Activated T-helper 1 cell treated with anti-CD3 and anti-CD28 coated beads, Interleukin-2, amount 50 U/mL, for 16 hours (primary cell): ENCODE measurements at places on chromosomes 4 and X.

- no peak for DNase-seq
Measured at GRCh38 chr4:42816189-42816879, 76.2 kb upstream of the GRXCR1 start.

GRCh38 chr4:111466811-111467604 is 678.2 kb upstream of the FAM241A start:
- DNase-seq, result no peak

GRCh38 chrX:13412208-13412600 is 92.4 kb upstream of the ATXN3L start:
- no peak for DNase-seq

GRCh38 chrX:153443476-153444332 is 2.2 kb downstream of the TREX2 start:
- no peak for DNase-seq

- DNase-seq, result no peak
Measured at GRCh38 chr4:99457270-99457669, 22.1 kb upstream of the ADH7 start.

DNA sequence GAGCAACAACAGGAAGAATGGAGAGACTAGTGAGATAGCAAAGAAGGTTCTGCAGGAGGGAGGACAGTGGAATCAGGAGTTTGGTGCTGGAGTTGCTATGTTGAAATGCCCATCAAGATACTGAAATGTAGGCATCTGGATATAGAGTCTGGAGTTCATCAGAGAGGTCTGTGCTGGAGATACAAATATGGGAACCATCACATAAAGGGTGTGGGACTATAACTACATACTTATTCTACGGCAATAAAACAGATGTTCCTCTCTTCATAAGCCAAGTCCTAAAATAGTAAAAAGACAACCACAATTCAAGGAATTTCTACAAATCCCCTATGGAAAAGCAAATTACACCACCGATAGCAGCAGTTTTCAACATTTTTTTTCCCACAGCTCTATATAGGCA is 1.6 kb downstream of the MED14 start:
- DNase-seq, result no peak

- no peak for DNase-seq
Measured at GRCh38 chr4:182427554-182427953, 184.4 kb downstream of the TENM3 start.

- DNase-seq, result no peak
Measured at GRCh38 chrX:46953597-46953996, 41.4 kb downstream of the JADE3 start.

DNA sequence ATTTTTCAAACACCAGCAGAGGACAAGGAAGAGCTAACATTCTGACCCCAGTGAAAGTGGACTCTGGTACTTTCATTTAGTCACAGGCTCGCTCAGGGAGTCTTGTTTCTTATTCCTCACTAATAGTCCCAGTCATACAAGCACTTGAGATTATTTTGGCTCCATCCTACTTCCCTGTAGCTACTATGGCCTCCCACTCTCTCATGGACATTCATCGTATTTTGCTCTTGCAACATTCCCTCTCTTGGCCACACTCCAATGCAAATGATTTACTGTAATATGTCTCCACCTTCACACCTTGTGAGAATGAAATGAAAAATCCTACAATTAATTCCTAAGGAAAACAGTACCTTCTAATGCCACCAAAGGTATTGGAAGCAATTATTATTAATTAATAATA is 21.3 kb downstream of the PLRG1 start:
- no peak for DNase-seq

GRCh38 chrX:77446908-77447652 is at the start of gene FGF16:
Gene FGF16 (plus strand): TSS chrX:77447389. CDS start chrX:77447675, 286 bp downstream.
- no peak for DNase-seq

DNA sequence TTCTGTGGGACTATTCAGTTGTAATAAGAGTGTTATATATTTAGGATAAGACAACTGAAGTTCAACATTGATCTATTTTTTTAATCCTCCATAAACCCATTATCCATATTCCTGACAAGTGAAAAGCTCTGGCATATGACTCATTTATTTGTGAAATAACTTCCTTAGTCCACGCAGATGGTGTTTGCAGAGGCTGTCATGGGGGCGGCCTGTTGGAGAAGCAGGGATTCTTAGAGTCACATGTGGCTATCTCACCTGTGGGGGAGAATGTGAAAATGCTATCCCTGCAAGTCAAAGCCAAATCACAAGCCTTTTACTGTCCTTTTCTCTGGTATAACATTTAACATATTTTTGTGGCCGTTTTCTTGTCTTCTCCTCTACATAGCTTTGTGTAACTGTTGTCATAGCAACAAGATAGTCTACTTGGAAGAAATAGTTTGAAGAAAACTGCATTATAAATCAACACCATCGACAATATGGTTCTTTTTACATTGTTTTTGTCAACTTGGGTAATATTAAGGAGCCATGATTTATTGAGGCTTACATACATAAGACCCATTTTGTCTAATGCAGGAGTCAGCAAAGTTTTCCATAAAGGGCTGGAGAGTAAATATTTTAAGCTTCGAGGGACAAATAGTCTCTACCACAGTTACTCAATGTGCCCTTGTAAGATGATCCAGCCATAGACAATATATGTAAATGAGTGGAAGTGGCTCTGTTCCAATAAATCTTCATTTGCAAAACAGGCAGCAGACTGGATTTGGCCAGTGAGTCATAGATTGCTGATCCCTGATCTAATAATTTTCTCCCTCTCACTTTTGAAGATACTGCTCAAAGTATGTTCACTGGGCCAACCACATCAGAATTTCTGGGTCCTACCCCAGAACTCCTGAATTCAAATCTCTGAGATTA is 395.0 kb downstream of the DTHD1 start:
- DNase-seq, result no peak

DNA sequence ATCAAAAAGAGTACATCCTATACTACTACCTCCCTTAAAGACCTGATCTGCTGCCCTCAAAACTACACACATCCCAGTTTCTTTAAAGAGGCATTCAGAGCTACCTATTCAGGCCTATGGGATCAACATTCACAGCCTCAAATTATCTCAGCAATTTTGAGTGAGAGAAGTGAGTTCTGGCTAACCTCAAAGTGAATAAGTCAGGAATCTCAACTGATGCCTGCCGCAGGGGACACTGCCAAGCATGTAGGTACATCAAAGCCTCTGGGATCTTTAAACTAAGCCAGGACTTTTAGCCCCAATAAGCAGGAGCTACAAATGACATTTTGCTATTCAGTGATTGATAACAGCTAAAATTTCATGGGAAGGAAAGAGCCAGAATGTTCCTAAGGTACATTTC is 11.6 kb downstream of the GRPR start:
- DNase-seq, result no peak

- DNase-seq, result no peak
Measured at GRCh38 chr4:69239557-69240168, 25.1 kb upstream of the UGT2B11 start.

GRCh38 chrX:49876750-49877149 is 2.5 kb upstream of the USP27X start:
- no peak for DNase-seq

GRCh38 chr4:44983083-44983482 is 256.7 kb upstream of the GNPDA2 start:
- no peak for DNase-seq

DNA sequence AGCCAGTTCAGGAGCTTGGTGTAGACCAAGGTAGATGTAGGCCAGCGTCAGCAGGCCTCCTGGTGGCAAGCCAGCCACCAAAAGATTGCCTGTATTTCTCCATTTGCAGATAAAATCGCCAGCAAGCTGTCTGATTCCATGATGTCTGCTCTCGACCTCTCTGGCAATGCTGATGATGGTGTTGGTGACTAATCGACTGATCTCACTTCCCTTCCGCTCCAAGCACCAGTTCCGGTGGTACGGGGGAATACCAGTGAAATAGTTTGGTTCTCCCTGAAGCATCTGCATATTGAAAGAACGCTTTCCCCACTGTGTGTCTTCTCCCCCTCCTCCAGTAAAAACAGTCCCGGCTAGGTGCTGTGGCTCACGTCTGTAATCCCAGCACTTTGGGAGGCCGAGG is 30.4 kb downstream of the GNL3L start:
- DNase-seq, result no peak

DNA sequence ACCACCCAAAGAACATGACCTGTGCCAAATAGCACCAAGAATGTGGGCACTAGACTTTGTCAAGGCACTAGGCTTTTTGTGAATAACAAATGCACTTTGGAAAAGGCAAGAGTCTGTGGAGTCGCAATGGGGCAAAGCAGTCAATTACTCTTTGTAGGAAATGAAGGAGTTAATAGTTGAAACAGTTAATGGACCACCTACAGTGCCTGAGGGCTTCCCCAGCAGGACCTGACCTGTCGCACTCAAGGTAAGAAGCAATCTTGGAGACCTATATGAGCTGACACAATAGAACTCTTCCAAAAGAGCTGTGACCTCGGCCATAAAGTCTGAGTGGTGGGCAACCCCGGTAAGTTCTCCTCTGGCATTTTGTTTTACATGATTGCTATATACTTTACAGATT is 49.2 kb upstream of the CAPN6 start:
- no peak for DNase-seq

GRCh38 chrX:11458170-11458569 is 165.0 kb downstream of the AMELX start:
- no peak for DNase-seq

GRCh38 chr4:22202975-22203710 is 254.6 kb upstream of the KCNIP4 start:
- no peak for DNase-seq
